ENCODE measurements at places on chromosomes 7 and 10.
A peak's percentile ranks its signal among the peaks of the same experiment; 100 is the strongest.

GRCh38 chr7:141976524-141977245 is 3.1 kb upstream of the TAS2R38 start:
- no peak for DNase-seq

- no peak for DNase-seq
Observed at GRCh38 chr7:39644170-39644569, 20.8 kb downstream of the RALA start.

- no peak for DNase-seq
Observed at GRCh38 chr10:90777621-90778020, 80.2 kb downstream of the HTR7 start.

DNA sequence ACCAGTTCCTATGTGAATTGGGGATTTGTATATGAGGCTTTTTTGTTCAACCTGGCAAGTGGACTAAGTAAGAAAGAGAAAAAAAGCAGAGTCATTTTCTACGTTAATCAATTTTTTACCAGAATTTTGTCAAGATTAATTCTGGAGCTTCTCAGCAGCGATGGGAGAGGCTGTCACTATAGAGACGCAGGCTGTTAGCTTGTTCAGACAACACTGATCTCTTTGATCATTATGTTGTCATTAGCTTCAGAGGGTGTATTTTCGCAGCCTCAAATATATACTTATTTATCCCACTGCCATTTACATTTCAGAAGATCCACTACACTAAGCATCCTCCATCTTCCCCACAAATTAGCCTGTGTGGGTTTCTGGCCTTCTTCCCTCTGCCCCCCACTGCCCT is 196.7 kb upstream of the PFKP start:
- no peak for DNase-seq

DNA sequence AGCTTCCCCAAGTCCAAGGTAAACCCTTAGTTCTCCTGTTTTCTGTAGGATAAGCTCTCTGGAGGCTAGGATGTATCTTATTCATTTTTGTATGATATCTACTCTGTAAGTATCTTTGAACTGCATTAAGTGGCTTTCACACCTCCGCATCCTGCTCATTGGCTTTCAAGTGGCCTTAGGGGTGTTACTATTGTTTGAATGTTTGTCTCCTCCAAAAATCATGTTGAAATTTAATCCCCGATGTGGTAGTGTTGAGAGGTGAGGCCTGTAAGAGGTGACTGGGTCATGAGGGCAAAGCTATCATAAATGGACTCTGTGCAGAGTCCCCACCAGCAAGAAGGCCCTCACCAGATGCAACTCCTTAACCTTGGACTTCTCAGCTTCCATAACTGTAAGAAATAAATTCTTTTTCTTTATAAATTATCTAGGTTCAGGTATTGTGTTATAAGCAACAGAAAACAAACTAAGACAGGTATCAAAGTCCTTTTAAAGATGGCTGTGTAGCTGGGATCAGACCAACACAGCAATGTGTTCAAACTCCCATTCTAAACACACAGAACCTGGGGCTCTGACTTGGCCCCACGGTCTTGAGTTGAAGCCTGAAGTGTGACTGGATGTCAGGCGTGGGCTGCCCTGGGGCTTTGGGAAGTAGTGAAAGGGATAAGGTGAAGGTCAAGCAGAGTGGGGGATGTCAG is 25.9 kb downstream of the TBXAS1 start:
- DNase-seq, result no peak

DNA sequence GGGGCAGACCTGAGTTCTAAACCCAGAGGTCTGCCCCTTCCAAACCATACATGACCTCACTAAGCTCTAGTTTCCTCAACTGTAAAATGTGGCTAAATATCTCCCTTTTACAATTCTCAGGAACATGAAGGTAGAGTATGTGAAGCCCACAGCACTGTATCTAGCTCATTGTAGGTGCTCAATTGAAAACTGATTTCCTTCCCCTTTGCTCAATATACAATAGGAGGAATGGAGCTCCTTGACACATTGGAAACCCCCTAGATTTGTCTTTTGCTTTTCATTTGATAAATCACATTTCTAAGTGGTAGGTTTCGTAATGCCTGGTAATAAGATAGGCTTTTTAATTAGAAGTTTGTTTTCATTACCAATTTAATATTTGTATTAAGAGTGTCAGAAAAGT is 153.3 kb downstream of the ARID5B start:
- no peak for DNase-seq

GRCh38 chr10:48804740-48805182 is 120.1 kb downstream of the WDFY4 start:
- DNase-seq, result peak; percentile 35

- no peak for DNase-seq
Observed at GRCh38 chr10:69876286-69876685, 74.6 kb downstream of the COL13A1 start.

DNA sequence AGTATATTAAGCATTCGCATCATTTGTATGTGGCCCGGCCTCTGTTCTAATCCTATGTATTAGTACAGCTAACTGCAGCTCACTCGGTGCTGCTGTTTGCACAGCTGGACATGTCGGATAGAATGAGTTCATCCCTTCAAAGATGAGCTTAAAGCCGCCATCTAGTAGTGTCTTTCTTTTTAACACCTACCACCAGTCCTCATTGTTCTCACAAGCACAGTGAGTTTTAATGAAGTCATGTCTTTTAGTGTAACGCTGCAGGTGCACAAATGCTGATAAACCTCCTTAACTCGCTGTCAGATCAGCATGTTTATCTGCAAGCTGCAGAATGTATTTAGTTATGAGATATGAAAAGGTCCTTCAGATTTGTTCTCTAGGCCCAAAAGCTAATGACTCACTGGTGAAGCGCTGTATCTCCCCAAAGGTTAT is 247.5 kb downstream of the MTERF1 start:
- DNase-seq, result no peak

DNA sequence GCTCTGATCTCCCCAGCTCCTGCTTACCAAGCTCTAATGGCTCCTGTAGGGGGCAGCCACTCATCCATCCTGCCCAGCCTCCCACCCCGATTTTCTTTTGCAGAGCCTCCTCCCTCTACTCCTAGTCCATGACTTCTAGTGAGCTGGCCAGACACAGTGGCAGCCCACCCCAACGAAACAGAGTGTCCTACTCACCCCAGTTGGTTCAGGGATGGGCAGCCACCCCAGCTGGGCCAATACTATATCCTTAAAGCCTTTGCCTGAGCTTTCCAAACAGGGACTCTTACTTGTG is 77.1 kb downstream of the GRID1 start:
- DNase-seq, result no peak

GRCh38 chr7:115561335-115562110 is 469.0 kb downstream of the TFEC start:
- no peak for DNase-seq

DNA sequence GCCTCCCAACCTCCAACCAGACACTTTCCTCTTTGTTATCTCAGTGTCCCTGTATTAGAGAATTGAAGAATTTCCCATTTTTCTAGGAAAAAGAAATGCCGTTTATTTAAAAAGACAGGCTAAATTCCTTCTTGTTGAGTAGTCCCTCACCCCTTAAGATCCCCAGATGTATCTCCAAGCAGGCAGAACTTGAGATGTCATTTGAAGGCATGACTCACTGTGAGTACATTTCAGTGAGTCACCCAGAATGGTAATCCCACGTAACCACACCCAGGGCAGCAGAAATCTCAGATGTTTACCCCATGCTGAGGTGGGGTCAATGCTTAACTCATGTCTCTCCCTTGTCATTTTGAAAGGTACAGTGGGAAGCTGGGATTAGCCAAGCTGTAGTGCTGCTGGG is 4.4 kb downstream of the ZNF655 start:
- DNase-seq, result no peak

- no peak for DNase-seq
Observed at GRCh38 chr7:33888166-33888565, 17.2 kb upstream of the BMPER start.

GRCh38 chr10:88389456-88389855 is 193.7 kb downstream of the RNLS start:
- peak; percentile 25 for DNase-seq

DNA sequence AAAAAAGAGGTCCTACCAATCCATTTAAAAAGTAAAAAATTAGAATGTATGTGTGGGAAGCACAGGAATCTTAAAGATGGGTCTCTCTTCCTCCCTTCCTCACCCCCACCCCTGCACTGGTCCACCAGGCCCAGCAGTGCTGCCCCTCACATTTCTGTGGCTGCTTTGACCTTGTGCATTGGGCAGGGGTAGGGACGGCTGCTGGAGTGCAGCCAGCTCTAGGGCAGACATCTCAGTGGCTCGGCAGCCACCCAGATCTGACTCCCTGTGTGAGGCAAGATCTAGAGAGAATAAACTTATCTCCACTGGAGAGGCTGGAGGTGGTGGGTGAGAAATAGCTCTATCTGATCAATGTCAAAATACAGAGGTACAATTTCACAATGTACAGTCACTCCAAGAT is 6.7 kb downstream of the FAM180A start:
- DNase-seq, result no peak

- DNase-seq, result no peak
Observed at GRCh38 chr7:77653572-77653971, 42.7 kb upstream of the RSBN1L start.

DNA sequence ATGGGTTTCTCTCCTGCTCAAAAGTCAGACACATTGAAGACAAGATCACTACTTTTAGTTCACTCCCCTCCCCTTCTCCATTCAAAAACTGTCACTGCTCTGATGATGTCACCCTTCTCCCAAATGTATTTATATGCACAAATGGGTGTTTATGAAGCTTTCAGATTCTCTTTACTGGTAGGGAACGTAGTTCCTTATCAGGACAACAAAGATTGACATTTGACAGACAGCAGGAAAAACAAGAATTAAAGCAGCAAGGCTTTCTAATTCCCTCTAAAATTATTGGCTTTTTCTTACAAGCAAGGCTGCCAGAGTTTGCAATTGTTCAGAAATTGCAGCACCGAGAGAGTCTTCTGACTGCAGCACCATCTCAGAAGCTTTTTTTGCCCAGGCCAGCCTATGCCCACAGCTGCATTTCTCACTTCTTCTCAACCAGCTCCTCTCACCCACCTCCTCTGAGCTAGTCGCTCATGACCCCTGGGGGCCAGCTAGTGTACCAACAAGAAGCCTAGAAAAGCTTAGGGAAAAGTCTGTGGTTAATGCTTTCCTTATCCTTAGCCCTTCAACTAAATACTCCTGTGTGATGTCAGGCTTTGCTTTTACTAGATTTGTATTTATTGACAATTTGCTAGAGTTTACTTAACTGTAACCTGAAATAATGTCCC is 265.1 kb downstream of the HTR7 start:
- DNase-seq, result peak; percentile 59

DNA sequence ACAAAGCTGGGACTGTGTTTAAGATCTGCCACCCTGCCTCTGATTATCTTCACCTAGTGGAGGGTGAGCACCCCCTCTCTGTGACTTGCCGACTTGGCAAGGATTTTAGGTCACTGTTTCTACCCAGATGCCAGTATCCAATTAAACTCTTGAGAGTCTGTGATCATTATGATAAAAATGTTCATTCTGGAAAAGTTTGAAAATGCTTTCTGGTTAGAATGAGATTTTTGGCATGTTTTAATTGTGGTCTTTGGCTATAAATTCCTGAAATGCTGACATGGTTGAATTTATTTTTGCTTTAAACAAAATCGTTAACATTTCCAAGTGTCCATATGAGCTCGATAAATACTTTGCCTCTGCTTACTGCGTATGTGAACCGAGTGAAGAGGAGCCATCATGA is 221.4 kb downstream of the BICC1 start:
- no peak for DNase-seq

DNA sequence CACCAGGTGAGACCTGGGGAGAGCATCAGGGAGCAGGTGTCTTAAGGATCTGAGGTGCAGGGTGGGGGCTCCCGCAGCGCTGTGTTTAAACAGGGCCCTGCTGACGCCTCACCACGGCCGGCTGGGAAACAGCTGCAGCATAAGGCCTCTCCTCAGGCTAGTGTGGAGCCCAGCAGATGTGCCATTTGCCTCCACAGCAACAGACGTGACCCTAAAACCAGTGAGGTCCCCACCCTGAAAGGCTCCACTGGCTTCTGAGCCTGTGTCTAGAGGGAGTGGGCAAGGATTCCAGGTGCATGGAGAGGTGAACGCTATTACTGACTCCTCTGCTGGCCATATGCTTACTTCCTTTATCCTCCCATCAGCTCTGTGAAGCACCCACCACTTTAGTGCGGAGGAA is 47.8 kb downstream of the SYPL1 start:
- no peak for DNase-seq

- DNase-seq, result no peak
Observed at GRCh38 chr10:49643241-49644034, 29.6 kb downstream of the CHAT start.

GRCh38 chr10:30977385-30977784 is 54.3 kb downstream of the ZNF438 start:
- no peak for DNase-seq

DNA sequence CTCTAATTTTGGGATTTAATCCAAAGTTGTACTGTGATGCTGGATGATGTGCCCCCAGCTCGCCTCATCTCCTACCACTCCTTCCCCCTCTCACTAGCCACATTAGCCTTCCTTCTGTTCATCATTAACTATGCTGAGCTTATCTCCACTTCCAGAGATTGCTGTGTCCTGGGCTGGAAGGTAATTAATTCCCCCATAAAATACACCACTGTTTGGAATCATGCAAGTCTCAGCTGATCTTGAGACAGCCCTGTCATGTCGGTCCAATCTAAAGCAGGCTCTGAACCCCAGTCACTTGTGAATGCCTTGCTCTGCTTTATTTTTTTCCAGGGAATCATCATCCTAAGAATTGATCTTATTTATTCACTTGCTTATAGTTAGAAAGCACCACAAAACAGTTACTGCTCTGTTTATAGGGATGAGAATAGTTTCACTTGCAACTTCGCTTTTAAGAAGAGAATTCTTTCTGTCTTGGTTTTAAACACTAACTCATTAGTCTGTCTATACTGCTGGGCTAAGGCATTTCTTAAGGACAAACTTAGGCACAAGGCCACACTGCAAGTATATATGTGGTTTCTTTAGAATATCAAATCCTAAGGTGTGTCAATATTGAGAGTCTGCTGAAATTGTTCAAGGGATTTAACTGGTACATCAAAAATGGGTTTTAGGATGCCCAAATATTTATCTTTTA is 341.1 kb upstream of the SEMA3A start:
- DNase-seq, result no peak

- no peak for DNase-seq
Observed at GRCh38 chr7:126022452-126022851, 1092.8 kb upstream of the POT1 start.

DNA sequence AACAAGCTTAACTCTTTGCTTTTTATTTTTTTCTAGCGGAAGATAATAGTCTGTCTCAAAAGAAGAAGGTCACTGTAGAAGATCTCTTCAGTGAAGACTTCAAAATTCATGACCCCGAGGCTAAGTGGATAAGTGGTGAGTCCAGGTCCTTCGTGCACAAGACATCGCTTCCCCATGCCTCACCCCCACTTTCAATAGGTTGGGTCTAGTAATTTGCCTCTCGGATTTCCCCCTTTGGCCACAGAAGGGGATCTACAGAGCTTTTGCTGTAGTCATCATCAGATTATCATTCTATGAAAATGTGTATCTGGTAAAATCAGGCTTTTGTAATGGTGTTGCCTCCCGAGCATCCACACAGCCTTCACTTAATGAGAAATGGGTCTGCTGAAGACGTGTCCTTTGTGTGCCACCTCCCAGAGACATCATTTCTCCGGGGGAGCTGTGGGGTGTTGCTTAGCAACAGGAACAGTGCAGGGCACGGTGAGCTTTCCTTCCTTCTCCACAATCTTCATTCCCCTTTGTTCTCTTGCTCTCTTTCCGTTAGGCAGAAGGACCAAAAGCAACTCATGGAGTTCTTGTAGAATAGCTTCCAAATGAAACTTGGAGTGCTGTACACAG is 422.8 kb downstream of the DPP6 start:
- no peak for DNase-seq

GRCh38 chr10:102371295-102371694 is 24.2 kb upstream of the NFKB2 start:
- no peak for DNase-seq

GRCh38 chr10:78033387-78033636 is 351 bp upstream of the RPS24 start:
- DNase-seq, result no peak
